ENCODE measurements at places on chromosomes 2 and 18.

GRCh38 chr2:140627136-140627535 is 1503.7 kb downstream of the LRP1B start:
- DNase-seq, result no peak

DNA sequence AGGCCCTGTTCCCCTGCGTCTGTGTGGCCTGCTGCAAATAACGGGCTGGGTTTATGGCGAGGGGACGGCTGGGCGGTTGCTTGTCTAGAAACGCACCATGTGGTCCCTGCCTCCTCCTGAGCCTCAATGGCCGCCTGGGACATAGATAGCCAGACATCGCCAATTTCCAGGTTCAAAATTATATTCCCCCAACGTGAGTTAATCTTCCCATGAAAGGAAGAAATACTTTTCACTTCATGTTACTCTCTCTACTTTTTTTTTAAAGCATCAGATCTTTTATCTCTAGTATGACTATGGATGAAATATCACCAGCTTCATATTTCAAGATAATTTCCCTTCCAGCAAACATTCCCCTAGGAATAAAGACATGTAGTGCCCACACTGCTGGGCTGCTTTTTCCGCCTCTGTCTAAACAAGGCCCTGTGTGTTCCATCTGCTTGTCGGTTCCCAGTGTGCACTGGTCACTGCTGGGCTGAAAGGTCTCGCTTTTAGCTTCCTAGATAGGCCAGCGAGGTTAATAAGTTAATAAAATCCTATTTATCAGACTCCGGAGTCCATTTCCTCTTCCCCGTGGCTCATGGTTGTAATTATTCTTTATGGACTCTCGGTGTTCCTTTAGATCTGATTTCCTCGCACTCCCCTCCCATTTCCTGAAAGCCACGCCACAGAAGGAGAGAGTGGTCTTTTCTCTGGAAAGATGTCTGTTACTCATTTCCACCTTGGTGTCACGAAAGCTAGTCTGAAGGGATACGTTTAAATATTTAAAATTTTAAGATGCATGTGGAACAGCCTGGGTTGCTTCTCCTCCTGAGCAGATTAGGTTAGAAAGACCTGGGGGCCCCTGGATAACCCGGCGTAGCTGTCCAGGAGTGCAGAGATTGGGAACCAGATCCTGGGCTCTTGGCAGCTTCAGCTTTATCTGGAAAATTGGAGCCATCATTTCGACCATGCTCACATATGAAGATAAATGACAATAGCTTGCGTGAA is 196.6 kb upstream of the COPS8 start:
- DNase-seq, result no peak

GRCh38 chr2:157726946-157727345 is 98.3 kb upstream of the ACVR1C start:
- no peak for DNase-seq

GRCh38 chr2:192735447-192735846 is 540.7 kb upstream of the TMEFF2 start:
- DNase-seq, result no peak

DNA sequence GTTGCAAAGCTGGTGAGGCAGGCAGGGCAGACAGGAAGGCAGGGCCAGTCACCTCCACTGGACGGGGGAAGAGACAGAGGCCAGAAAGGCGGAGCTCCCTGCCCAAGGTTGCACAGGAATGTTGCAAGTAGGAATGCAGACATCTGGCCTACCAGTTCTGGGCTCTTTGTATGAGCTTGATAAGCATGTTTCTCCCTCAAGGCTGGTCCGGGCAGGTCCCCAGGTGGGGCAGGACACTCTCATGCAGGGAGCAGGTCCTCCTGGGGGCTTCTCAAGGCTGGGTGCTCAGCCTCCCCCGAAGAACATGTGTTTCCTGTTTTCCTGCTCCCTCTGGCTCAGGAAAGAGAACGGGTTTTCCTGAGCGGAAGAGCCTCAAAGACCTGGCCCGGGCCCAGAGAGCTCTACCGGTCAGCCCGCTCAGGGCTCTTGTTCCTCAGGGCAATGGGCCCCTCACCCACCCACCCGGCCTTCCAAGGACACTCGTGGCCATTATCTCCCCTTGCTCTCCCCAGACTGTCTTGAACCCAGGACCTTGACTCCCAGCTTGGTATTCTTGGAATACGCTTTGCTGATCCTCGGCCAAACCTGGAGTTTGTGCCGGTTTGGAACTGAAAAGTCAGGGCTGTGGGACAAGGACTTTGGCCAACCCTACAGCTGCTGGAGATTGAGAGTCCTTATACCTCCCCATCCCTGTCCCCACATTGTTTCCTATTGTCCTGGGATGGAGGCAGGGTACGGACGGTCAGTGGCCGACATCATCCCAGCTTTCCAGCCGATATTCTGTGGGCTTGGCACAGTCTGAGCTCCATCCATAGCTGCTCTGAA is 87.7 kb upstream of the HAAO start:
- no peak for DNase-seq

- DNase-seq, result no peak
These were observed 33.5 kb downstream of the IMPA2 start for GRCh38 chr18:12014521-12015415.

GRCh38 chr2:153461453-153461852 is 17.1 kb downstream of the RPRM start:
- no peak for DNase-seq

GRCh38 chr2:37616677-37617005 is 54.8 kb downstream of the CDC42EP3 start:
- no peak for DNase-seq

GRCh38 chr18:79497638-79498081 is 101.9 kb downstream of the NFATC1 start:
- no peak for DNase-seq

GRCh38 chr18:79395761-79396404 is at the start of gene NFATC1:
TSS of gene NFATC1 (plus strand) at chr18:79395930. CDS start at chr18:79396225, 295 bp downstream.
- DNase-seq, result peak; percentile 53

DNA sequence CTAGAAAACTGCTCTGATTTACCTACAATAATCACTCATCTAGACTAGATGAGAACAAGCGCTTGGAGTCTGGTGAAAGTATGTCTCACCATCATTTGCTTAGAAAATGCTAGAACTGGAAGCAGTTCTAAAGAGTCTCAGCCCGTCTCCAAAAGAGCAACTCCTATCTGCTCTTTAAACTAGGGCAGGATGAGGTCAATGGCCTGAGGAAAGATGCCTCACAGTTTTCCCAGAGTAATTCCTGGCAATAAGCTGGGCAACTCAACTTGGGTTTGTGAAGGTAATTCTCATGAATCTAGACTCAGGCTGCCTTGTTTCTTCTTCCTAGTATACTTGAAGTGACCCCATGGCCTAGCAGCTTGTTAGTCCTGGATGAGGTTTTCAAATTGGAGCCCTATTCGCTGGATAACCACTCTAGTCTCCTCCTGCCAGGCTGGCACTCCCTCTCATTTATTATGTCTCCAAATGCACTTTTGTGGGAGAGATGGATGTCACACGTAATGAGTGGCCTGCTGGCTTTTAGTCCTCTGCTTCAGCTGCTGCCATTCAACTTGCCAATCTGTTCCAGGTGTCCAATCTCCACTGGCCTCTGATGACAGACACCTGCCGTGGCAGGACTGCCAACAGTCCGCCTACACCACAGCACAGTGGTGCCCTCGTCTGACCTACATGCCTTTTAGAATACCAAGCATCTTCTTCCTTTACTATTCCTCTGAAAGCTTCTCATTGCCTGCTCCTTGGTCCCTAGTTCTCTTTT is 80.9 kb downstream of the CABYR start:
- DNase-seq, result peak; percentile 45

- DNase-seq, result no peak
These were observed 35.6 kb downstream of the VIT start for GRCh38 chr2:36731941-36732672.

DNA sequence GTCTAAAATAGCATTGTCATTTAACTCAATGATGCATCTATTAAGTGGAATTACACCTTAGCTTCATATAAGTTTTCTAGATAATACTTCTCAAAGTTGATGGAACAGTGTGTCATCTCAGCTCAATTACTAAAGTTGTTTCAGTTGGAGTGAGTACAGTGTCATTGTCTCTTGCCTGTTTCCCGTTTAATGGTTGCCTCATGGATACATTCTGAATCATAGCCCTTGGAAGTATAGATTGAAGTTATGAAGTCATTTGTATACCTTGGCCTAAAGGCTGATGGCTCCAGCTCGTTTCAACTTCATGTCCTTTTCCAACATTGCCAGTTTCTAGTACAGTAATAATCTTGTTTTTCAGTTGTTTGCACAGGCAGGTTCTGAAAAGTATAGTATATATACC is 130.5 kb upstream of the NOSTRIN start:
- no peak for DNase-seq

DNA sequence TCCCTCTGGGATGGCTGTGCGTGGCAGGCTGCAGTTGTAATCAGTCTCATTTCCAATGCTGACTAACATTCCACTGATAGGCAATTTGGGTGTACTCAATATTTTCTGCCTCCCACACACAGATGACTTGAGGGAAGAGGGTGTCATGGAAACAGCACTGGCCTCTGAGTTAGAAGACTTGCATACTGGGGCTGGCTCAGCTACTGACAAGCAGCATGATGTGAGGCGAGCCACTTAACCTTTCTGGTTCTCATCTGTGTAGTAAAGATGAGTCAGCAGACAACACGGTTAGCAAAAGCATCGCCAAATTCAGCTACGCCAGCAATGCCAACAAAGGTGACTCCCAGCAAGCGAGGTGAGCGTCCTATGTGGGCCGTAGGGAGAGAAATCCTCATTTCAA is 73.5 kb downstream of the COLEC12 start:
- DNase-seq, result no peak

DNA sequence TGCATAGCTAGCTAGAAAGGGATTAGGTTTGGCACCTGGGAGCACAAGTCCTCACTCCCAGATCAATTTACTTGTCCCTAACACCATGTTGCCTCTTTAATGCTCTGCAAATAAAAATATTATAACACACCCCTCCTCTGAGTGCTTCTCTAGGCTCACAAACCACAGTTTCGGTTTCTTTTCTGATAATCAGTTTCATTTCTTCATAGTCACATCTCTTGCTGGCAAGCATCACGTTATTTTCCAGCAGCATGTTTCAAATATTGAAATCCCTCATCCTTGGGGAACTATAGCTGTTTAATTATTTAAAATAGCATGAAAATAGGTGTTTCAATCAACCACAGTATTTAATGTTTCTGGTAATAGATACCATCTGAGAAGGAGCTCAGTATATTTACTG is 13.9 kb upstream of the SMCHD1 start:
- peak; percentile 7 for DNase-seq

- no peak for DNase-seq
These were observed 321.6 kb upstream of the HS6ST1 start for GRCh38 chr2:128640166-128640844.

DNA sequence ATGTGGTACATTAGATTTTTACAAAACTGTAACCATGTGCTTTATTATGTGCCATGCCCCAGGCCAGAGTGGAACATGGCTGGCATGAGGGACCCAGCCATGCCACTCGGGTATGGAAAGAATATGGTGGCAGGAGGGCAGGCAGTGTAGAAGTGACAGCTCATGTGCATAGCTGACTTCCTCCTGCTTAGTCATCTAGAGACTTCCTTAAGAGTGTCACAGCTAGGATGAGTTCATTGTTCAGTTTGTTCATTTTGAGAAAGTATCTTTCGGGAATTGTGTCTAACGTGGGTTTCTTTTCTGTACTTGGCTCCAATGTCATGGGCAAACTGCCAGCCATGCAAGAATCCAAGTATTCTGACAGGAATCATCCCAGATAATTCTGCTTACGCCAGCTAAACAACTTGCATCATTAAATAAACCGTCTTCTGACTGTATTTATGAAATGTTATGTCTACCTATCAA is 94.3 kb upstream of the ITGB6 start:
- DNase-seq, result no peak

GRCh38 chr2:160884056-160884455 is 276.2 kb upstream of the TANK start:
- no peak for DNase-seq

GRCh38 chr2:121754851-121755236 is 607 bp upstream of the TSN start:
- DNase-seq, result no peak

GRCh38 chr2:177314194-177314593 is 49.7 kb upstream of the NFE2L2 start:
- no peak for DNase-seq

- DNase-seq, result no peak
These were observed 15.8 kb downstream of the M1AP start for GRCh38 chr2:74632209-74632938.

DNA sequence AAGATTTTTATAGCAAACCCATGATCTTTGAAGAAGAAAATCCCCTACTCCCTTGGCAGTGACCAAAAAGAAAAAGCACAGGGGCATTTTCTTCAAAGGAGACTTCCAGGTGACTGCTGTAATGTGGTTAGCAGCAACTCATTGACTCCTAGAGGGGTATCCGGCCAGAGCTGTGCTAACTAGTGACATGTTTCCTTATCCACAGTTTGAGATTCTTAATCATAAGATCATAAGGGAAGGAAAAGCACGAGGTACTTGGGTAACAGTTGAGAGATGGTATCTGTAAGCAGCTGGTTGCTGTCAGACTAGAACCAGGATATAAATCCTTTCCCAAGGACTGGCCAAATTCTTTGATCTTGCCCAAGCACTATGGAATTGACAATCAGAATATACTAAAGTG is 124.7 kb downstream of the MREG start:
- DNase-seq, result no peak

DNA sequence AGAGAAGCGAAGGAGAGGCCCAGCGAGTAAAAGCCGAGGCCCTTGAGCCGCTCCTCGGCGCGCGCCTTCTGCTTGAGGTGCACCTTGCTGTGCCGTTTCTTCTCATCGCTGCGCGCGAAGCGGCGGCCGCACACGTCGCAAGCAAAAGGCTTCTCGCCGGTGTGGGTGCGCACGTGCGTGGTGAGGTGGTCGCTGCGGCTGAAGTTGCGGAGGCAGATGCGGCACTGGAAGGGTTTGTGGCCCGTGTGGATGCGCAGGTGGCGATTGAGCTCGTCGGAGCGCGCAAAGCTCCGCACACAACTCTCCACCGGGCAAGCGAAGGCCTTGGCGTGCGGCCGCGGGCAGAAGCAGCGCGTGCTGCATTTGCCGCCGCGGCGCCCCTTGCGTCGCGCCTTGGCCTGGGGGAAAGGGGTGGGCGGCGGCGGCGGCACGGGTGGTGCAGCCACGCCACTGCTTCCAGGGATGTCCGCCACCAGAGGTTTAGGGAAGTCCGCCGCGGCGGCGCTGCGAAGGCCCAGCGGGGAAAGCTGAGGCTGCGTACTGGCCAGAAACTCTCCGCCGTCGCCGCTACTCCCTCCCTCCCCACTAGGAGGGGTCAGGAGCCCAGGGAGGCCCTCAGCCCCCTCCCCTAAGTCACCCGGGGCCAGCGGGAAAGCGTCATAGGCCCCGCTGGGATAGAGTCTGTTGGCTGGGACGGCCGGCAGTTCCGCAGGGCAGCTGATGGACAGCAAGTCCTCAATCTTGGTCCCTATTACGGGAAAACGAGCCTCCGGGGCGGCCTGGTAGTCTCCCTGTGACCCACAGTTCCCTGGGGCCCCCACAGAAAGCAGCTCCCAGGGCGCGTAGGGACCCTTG is 1.7 kb downstream of the EGR4 start:
- no peak for DNase-seq

- DNase-seq, result peak; percentile 73
These were observed 30.5 kb upstream of the ATP8B1 start for GRCh38 chr18:57833441-57834101.

All from NCI-H774 (cell line).